Activated CD4-positive, alpha-beta T cell treated with anti-CD3 and anti-CD28 coated beads, Interleukin-2, amount 50 U/mL, for 4 hours (primary cell): ENCODE measurements at places on chromosomes 6 and 20.

GRCh38 chr6:45052325-45052724 is 275.8 kb upstream of the RUNX2 start:
- no peak for DNase-seq

DNA sequence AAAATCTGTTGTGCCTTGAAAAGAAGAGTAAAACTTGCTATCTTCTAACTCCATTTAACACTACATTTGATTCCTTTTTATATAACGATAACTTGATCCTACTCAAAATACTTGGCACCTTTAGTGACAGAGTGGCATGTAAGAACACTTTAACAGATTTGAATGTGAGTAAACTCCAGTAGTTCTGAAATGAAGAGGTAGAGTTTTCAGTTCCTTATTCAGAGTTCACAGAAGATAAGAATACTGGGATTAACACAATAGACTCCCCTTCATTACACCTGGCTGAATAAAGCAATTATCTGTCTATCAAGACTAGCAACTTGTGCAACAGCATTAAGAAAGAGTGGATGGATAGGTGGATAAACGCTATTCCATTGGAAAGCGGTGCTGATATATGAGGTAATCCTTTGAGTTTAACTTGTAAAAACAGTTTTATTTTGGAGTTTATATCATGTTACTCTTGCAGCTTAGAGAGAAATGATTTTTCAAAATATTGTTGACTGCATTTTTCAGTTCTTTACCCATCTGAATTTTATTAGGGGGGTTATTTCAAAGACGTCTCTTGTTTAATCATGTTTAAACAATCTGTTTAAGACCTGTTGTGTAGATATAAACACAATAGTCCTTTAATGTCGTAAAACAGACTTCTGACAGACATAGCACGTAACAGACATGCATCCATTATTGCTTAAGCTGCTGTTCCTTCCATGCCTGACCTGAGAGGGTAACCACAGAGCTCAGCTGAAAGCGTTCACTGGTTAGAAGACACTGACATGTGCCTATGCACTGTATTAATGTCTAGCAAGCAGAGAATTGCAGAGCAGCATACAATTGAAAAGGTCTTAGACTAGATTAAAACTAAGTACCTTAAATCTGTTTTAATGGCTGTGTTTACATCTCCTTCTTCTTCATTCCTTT is 102.4 kb upstream of the SUPT3H start:
- DNase-seq: no peak

GRCh38 chr6:134034961-134035822 is 17.2 kb downstream of the SLC2A12 start:
- DNase-seq: no peak

DNA sequence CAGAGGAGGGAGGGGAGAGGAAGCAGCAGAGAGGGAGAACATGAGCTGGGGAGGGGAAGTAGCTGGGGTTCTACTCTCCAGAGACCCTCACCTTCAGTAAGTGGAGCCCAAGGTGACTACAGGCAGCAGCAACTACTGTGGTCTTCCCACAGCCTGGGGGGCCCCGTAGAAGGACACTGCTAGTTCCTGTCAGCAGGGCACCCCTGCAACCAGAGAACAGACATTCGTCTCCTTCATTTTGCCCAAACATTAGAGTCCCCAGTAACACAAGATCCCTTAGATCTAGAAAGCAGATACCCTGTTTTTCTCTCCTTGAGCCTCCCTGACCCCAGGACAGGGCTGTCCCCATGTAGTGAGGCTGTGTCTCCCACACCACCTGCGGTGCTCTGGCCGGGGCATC is 8.2 kb downstream of the GNMT start:
- no peak for DNase-seq
